Left forelimb (tissue), 1 donor: ENCODE measurements at places on chromosomes 12 and 14.

DNA sequence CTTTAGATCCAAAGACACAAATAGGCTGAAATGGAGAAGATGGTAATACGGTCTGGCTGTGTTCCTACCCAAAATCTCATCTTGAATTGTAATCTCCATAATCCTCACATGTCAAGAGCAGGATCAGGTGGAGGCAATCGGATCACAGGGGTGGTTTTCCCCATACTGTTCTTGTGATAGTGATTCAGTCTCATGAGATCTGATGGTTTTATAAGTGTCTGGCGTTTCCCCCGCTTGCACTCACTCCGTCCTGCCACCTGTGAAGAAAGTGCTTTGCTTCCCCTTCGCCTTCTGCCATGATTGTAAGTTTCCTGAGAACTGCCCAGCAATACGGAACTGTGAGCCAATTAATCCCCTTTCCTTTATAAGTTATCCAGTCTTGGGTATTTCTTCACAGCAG is 1795.5 kb upstream of the FLRT2 start:
- DNase-seq = no peak

DNA sequence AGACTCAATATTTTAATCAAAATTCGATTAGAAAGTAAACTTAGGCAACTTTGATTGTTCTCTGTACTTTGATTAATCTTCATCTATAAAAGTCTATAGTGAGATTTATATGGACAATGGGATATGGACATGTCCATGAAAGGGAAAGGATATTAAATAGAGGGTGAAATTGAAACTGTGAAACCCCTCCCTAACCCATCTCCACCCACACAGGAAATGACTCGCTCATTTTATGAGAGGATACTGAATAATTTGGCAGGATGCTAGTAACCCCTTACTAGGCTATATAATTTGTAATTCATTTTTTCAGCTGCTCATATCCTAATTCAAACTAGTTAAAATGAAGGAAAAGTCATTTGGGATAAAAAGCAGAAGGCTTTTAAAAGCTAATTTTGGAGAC is 328.0 kb upstream of the ATP2B1 start:
- no peak for DNase-seq

- DNase-seq = no peak
Observed at GRCh38 chr14:95901054-95901453, 24.4 kb downstream of the TUNAR start.

- no peak for DNase-seq
Observed at GRCh38 chr14:101929946-101930345, 34.4 kb upstream of the DYNC1H1 start.

DNA sequence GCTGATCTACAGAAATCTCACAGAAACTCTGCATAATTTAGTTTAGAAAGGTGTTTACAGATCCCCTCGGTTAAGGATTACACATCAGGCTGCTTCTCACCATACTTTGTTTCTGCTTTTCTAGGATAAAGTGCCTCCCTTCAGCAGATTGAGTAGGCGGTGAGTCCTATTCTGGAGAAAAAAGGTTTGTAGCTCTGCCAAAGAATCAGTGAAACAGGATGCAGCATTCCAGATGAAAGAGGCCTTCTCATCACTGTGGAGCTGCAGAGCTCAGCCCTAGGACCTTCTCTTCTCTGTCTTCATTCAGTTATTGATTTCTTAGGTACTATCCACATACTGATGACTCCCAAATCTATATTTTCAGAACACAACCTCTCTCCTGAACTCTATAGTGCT is 155.5 kb upstream of the KRR1 start:
- DNase-seq = no peak

DNA sequence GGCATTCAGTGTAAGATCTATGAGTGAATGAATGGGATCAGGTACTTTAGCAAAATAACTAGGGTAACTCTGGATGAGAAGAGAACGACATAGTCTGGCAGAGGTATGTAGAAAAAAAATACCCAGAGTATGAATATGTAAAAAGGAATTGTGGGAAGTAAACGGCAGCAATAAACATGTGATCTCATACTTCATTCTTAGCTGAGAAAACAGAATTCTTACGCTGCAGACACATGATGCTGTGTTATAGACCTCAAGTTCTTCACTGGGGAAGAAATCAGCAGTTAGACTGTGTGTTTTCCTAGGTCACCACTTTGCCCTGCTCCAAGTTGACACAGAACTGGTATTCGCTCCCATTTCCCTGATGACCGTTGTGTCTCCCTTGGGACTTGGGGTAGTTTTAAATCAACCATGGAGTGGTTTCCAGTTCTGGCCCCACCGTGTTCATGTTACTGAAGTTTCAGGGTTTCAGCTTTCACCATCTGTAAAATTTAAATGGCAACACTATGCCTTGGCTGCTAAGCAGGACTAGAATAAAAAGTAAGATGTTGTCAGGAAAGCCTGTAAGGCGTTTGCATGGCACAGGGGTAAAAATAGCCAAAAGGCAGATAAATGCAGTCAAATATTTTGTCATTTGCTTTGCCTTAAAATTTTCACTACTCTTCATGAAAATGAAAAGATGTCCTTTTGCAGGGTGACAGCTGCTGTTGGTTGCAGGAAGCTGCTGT is 223.7 kb downstream of the PELI2 start:
- no peak for DNase-seq

DNA sequence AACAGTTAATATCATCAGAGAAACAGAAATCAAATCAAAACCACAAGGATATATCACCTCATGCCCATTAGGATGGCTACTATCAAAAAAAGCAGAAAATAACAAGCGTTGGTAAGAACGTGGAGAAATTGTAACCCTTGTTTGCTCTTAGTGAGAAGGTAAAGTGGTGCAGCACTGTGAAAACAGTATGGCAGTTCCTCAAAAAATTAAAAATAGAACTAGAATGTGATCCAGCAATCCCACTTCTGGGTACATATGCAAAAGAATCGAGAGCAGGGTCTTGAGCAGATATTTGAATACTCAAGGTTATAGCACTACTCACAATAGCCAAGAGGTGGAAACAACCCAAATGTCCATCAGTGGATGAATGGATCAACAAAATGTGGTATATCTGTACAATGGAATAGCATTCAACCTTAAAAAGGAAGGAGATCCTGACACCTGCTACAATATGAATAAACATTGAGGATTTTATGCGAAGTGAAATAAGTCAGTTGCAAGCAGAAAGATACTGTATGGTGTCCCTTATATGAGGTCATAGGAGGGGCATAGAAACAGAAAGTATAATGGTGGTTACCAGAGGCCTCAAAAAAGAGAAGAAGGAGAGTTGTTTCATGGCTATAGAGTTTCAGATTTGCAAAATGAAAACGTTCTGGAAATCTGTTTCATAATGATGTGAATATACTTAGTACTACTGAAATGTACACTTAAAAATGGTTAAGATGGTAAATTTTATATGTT is 131.0 kb upstream of the EEA1 start:
- no peak for DNase-seq

GRCh38 chr12:21337959-21338744 is 3.4 kb upstream of the SLCO1A2 start:
- DNase-seq = no peak

GRCh38 chr14:89357655-89358297 is 59.3 kb downstream of the FOXN3 start:
- no peak for DNase-seq

- DNase-seq = no peak
Observed at GRCh38 chr12:10102322-10102721, 3.5 kb upstream of the CLEC1A start.
